CD8-positive, alpha-beta memory T cell (primary cell): ENCODE measurements at places on chromosomes 6 and 20.

DNA sequence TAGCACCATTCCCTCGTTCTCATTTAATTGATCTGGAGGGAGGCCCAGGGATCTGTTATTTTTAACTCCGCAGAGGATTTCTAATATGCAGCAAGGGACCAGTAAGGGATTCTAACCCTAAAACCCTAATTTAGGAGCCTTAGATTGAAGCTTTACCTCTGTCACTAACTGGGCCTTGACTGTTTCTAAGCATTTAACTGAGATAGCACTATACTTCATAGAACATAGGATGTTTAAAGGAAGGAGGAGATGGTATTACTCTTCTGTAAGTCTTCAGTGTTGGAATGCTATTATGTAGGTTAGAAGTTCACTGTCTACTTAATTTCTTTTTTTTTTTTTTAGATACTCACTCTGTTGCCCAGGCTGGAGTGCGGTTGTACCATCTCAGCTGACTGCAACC is 242.5 kb downstream of the ZFAND3 start:
- DNase-seq: no peak

- DNase-seq: no peak
Observed at GRCh38 chr20:37351689-37352607, 6.0 kb downstream of the SRC start.

GRCh38 chr6:54846857-54847674 is 495 bp downstream of the FAM83B start:
- DNase-seq: no peak

- DNase-seq: no peak
Observed at GRCh38 chr6:147546501-147547368, 38.2 kb downstream of the SAMD5 start.

- no peak for DNase-seq
Observed at GRCh38 chr20:51067792-51068191, 44.9 kb upstream of the KCNG1 start.

- DNase-seq: no peak
Observed at GRCh38 chr6:35798706-35799105, 1.6 kb upstream of the CLPS start.

DNA sequence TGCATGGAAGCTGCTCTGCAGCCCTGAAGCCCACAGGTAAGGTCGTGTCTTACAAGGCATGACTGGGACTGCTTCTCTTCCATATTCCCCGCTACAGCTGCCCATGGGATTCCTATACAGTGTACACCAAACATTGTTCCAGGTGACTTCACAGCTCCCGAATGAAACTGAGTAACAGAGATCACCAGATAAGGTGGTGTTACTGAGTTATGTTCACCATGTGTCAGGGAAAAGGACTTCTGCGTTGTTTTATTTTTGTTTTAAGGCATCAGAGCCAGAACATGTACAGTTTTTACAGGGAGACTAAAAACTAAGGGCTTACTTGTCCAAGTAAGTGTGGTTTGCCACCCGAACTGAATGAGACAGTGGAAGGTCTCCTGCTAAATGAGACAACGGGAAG is 138.3 kb downstream of the CD83 start:
- no peak for DNase-seq

DNA sequence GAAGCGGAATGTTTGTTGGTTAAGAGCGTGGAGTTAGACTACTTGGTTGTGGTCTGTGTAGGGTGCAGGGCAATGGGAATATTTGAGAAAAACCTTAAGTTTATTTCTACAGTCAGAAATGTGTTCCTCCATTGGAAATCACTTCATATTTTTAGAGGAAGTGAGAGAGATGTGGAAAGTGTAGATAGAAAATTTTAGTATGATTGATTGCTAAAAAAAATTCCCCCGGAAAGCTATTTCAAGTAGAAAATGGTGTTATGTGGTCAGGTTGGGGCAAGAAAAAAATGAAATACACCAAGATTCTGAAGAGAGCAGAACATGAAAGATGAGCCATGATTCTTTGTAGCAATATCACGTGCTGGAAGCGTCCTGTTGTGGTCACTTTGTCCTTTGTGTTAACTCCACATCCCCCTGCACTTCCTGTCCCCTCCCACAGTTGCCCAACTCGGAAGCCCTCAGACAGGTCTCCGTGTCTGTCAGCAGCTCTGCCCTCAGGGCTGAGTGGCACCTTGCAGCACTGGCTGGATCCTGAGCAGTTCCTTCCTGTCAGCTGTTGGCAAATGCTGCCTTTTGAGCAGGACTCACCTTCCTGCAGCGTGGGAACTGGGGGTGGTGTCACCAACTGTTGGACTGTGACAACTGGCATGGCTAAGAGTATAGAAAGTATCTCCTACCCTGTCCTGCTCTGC is 137.5 kb upstream of the SLC24A3 start:
- DNase-seq: no peak

DNA sequence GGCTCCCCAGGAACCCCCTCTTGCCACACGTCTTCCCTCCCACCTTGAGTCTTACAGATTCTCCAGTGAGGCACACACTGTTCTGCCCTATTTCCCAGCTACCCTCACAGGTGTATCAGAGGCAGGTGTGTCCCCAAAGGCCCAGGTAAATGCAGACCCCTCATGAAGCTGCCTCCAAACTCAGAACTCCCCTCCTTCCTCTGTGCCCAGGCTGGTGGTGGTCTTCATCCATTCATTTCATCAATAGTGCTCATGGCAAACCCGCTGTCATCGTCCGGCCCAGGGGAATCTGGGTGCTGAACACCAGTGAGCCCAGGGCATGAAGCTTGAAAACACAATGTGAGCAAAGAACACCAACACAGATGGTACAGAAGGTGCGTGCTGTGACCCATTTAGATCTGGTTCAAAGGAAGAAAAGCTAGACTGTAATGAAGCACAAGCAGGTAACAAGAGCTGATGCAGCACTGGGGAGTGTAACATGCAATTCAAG is 213.1 kb downstream of the SYNDIG1 start:
- DNase-seq: no peak

GRCh38 chr20:49132995-49133478 is 55.1 kb downstream of the STAU1 start:
- DNase-seq: peak; percentile 40

- DNase-seq: no peak
Observed at GRCh38 chr6:147888374-147888773, 379.9 kb downstream of the SAMD5 start.

GRCh38 chr6:27119329-27119728 is 128.2 kb upstream of the PRSS16 start:
- DNase-seq: no peak

GRCh38 chr20:62685781-62686555 is 22.7 kb upstream of the NTSR1 start:
- no peak for DNase-seq

GRCh38 chr6:148836751-148837150 is 89.9 kb downstream of the UST start:
- DNase-seq: no peak

DNA sequence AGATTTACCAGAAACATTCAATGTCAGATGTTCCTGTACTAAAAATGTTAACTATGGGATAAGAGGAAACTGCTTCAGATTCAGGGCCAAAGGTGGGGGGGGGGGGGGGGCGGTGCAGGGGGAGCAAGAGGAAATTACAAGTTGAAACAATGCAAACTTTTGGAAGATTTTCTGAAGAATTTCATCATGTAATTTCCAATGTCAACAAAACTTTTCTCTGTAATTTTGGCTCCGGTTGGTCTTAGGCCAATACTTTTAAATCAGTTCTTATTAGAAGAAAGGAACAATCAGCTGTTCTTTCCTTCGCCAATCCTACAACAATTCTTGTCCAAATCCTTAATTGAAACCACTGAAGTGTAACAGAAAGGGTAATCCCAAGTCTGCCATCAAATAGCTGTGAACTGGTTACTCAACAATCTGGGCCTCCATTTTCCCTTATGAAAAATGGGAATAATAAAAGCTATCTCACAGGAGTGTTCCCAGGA is 13.1 kb downstream of the UQCC1 start:
- no peak for DNase-seq

DNA sequence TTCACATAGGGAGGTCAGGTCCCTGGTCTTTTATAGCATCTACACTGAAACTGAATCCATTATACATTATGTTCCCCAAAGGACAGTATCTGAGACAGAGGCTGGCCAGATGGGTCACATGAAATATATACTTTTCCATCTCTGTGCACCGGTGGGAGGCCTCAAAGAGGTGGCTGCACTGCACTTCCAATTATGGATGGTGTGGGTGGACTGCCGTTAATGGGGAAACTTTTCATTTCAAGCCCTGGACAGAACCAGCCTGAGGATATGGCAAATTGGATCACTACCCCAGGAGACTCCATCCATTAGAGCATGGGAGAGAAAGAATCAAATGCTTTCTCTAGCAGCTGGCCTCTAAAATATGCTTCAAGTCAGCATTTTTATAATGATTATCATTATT is 280.5 kb upstream of the OPRM1 start:
- DNase-seq: no peak

- no peak for DNase-seq
Observed at GRCh38 chr6:5328800-5329199, 67.5 kb downstream of the FARS2 start.

GRCh38 chr20:37335642-37336368 is 10.1 kb upstream of the SRC start:
- DNase-seq: no peak

DNA sequence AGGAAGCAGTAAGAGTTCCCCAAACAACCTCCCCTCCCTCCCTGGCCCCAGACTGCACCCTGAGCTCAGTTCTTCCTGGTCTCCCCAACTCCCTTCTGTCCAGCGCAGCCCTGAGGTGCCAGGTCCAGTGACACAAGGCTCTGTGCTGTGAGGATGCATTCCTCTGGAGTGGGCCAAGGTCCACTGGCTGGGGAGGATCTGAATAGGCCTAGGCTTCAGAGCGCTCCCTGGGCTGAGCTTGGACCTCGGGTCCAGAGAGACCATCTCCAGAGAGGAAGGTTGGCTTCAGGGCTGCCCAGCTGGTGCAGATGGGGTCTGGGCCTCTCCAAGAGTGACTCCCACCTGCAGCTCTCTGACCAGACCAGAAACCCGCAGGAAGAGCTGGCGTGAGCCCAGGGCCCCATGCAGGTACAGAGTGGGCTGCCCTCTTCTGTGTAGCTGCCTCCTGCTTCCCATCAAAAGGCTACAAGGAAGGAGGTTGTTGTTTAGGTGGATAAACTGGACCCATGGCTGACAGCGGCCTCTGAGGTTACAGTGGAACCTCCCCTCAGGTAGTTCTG is 52.3 kb upstream of the MLN start:
- DNase-seq: no peak

DNA sequence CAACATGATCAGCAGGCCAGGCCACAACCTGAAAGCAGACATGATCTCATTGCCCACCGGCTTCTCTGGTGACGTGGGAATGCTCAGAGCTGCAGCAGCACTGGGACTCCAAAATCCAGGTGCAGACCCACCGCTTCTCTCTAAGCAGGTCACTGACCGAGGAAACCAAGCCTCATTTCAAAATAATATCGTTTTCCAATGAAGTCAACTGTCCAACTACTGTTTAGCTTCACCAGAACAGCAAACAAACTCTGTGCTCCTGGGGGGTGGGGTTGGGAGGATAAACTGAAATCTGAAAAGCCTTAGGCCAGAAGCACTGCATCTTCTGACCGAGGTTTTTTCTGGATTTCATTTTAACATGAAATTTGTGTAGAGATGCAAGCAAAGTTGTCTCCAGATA is at the start of gene GPLD1:
Gene GPLD1, minus strand, starts transcription at position 109 of the 400 bp plus-strand sequence. Its CDS starts 67 bp downstream, at position 42.
- DNase-seq: no peak

- DNase-seq: no peak
Observed at GRCh38 chr20:32969356-32970114, 34.7 kb downstream of the SUN5 start.

DNA sequence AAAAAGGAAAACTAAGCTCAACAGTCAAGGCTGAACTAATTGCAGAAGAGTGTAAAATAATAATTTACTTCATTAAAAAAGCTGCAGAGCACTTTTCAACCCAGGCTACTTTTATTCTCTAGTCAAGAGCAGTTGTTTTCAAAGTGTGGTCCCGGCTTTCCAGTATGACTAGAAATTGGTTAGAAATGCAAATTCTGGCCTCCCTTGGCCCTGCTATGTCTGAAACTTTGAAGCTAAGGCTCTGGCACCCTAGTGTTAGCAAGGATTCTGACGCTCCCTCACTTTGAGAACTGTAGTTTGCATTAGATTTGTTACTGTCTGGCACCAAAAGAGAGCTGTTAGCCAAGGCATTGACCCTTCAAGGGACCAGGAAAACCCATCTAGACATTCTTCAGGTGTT is 9.5 kb upstream of the NXT1 start:
- DNase-seq: no peak

- DNase-seq: no peak
Observed at GRCh38 chr6:3322366-3322890, 63.7 kb downstream of the PSMG4 start.

DNA sequence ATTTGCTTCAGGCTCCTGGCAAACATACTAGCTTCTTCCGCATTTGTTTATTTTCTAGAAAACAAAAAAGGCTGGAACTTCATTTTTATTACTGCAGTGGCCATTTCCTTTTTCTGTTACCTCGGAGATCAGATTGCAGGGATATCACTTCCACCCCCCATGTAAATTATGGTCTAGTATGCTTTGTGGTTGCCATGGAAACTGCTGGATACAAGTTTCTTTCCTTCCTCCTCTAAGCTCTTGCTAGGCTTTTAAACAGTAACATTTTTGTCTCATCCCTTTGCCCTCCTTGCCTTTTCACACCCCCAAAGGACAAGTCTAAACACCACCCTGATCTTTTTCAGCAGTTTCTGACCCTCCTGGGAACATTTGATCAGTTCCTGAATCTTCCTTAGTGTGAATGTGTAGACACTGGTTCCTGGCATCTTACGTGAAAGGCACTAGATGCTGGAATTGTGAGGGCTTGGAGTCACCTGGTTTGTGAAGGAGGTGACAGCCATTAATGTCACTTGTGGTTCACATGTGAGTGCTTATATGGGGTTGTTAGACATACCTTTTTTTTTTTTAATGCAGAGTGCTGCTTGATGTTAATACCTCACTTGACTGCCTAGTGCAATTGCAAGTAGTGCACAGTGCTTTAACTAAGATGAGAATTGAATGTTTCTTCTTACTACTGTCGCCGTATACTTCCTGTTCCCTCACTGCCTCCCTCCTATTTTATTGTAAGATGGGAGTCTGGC is 181.6 kb downstream of the JARID2 start:
- DNase-seq: no peak

- no peak for DNase-seq
Observed at GRCh38 chr6:72133324-72133723, 247.0 kb downstream of the RIMS1 start.

DNA sequence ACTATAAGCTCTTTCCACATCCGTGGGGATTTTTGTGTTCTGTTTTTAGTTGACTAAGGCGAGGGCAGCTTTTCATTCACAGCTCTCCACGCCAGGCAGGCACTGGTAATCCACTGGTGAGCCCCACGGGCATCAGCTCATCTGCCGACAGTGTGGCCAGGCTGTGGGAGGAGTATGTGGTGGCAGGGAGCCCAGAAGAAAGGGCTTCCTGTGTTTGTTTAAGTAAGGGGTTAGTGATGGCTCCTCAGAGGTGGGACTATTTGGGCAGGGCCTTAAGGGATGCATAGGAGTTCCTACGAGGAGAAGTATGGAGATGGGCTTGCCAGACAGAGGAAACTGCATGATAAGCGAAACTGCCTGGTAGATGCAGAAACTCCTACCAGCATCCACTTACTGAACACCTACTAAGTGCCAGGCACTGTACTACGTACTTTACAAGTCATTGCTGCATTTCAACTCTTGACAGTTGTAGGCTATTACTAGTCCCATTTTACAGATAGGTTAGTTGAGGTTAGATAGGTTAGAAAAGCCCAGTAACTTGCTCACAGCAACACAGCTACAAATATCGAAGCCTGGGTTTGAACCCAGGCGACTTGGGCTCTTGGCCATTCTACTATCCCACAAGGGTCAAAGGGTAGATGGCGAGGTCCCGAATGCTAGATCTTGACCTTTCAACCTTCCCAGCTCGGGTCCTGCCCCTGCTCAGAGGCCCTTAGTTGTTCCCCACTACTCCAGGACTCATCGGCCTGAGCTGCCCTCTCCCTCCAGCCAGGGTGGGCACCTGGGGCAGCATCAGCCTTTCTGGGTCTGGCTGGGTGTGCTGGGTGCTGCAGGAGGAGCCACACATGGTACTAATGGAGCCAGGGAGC is 55.1 kb downstream of the CEBPB start:
- no peak for DNase-seq
